ENCODE measurements at places on chromosomes 3 and 15.

DNA sequence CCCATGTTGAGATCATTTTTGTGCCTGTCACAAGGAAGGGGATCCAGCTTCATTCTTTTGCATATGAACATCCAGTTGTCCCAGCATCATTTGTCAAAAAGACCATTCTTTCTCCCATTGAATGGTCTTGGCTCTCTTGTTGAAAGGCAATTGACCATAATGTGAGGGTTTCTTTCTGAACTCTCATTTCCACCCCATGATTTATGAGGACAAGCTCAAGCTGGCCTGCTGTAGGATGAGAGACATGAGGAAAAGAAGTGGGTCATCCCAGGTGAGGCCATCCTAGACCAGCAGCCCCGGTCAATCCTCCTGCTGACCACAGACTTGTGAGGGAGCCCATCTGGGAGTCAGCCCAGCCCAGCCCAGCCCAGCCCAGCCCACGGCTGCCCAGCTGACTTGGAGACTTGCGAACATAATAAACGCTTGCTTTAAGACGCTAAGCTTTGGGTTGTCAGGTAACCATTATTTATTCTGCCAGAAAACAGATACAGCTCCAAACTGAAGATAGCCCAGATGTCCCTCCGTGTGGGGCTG is 69.0 kb downstream of the LINGO1 start:
- no peak for DNase-seq

DNA sequence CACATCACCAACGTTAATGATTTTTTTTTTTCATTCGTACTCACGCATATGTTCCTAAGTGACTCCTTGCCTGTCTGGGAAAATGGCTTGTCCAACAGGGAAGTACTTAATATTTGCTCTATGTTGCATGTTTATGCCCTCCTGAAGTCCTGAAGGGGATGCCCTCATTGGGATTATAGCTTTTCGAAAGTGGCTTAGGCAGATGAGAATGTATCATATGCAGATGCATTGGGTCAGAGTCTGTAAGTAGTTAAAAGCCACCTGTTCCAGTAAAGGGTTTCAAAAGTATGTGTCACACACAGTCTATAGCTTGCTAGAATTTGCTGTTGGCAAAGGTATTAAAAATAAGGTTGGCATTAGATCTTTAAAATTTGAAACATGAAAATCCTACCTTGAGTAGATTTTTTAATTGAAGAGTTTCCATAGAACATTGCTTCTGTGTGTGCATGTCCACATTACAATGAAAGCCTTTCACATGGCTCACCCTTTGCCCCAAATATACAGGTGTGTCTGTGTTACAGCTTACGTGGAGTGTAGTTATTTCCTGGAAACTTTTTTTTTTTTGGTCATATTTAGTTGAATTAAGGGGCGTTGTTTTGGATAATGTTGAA is 2.1 kb downstream of the ABHD17C start:
- no peak for DNase-seq

DNA sequence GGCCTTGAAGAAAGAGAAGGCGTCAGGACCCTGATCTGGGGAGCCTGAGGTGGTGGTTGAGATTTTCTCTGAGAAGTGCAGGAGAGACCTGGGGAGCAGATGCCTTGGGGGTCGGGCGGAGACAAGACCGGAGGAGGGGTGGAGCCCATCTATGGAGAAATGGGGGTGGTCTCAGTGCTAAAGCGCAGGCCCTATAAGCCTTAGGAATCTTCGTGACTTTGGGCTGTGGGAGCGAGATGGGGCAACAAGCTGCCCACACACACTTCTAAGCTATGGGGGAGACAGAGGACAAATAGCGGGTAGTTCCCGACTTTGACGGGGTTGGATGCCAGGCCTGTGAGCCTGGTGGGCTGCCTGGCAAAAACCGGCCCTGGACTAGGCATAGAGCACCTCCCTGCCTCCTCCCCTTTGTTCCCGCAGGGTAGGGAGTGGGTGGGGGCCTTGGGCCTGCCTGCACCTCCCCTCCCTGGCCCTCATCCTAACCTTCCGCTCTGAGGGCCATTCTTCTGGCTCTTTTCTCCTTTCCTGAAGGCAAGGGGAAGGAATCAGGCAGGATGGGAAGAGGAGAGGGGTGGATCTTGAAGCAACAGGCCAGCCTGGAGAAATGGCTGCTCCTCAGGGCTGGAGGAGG is 880 bp downstream of the NISCH start:
- no peak for DNase-seq

DNA sequence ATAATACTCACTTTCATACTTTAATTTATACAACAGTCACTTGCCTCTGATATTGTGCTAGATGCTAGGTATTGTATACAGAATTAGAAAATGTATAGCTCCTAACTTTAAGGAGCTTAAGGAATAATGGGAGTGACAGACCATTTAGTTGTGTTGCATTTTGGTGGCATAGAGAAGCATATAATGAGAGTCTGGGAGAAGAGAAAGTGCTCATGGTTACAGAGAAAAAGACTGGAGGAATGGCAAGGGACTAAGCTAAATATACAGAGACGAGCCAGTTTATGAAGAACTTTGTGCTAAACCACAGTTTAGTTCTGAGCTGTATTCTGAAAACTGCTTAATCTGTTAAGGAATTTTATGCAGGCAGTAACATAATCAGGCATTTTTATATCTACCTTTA is 6.4 kb downstream of the RNF13 start:
- DNase-seq = no peak

- no peak for DNase-seq
Observed at GRCh38 chr3:142615171-142615570, 19.0 kb downstream of the PLS1 start.

DNA sequence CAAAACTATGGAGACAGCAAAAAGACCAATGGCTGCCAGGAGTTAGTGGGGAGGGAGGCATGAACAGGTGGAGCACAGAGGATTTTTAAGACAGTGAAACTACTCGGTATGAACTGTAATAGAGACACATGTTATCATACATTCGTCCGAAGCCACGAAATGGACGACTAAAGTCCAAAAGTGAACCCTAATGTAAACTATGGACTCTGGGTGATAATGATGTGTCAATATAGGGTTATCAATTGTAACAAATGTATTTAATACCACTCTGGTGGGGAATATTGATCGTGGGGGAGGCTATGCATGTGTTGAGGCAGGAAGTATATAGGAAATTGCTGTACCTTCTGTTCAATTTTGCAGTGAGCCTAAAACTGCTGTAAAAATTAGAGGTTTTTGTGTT is 107.0 kb downstream of the CPN2 start:
- no peak for DNase-seq

GRCh38 chr3:127491323-127491722 is 99.2 kb downstream of the TPRA1 start:
- DNase-seq = no peak

GRCh38 chr3:125200731-125201139 is 11.8 kb downstream of the SLC12A8 start:
- no peak for DNase-seq

GRCh38 chr3:136919799-136920580 is 37.8 kb upstream of the IL20RB start:
- no peak for DNase-seq

DNA sequence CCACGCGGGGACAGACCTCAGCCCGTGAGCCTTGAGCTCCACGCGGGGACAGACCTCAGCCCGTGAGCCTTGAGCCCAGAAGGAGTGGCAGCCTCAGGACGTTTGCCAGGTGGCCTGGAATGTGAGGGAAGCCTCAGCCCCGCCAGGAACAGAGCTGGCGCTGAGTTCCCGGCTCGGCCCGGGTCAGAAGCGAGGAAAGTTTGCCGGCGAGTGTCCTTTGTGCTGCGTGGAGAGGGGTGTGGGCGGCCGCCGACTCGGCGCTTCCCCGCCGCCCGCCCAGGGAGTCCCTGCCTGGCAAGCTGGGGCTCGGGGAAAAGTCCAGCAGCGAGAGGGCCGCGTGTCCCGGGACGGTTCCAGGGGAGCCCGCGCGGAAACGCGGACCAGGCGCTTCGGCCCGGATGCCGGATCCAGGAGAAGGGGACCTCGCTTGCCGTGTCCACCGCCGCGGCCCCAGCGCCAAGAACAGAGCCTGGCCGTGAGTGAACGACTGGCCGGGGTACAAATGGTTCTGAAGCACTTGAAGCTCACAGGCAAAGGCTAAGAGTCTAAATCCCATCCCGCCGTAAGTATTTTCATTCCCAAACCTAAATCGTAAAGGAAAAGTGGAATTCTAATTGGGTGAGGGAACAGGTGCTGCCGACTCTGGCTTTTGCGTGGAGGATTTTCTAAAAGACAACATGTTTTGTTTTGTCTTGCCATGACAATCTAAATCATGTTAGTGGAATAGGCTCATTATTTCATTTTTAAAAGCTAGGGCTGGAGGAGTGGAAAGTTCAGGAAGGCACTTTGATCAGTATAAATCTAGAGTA is 1.7 kb downstream of the LRRN1 start:
- no peak for DNase-seq

DNA sequence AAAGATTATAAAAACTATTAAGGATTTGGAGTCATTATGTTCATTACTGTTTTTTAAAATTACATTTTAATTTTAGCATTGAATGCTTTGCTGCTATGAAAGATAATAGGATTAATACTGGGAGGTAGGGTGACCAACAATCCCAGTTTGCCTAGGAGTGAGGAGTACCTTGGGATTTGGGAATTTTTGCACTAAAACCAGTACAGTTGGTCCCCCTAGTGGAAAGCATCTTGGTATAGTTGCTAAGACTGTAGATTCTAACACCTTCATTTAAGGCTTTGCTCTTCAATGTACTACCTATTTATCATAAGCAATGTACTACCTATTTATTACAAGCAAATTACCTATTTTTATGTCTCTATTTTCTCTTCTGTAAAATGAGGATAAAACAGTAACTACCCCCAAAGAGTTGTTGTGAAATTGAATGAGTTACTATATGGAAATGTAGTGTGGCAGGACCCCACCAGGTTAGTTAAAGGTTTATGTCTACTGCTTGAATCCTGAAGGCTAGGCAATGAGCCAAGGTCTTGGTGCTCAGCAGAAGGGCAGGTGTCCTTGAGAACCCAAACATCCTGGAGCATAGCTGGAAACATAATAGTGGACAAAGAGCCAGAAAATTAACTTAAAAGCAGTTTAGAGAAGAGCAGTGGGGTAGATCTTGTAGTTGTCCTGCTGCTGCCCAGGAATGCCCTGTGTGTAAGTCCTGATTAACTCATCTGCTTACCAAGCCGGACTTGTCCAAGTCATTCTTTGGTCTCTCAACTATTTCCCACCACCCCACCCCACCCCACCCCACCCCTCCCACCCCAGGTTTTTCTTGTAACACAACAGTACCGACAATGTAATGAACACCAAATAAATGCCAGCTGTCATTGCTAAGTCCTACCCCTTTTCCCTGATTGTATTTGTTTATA is 49.2 kb upstream of the NMD3 start:
- no peak for DNase-seq

GRCh38 chr3:115651087-115651486 is 27.8 kb downstream of the GAP43 start:
- DNase-seq = no peak

DNA sequence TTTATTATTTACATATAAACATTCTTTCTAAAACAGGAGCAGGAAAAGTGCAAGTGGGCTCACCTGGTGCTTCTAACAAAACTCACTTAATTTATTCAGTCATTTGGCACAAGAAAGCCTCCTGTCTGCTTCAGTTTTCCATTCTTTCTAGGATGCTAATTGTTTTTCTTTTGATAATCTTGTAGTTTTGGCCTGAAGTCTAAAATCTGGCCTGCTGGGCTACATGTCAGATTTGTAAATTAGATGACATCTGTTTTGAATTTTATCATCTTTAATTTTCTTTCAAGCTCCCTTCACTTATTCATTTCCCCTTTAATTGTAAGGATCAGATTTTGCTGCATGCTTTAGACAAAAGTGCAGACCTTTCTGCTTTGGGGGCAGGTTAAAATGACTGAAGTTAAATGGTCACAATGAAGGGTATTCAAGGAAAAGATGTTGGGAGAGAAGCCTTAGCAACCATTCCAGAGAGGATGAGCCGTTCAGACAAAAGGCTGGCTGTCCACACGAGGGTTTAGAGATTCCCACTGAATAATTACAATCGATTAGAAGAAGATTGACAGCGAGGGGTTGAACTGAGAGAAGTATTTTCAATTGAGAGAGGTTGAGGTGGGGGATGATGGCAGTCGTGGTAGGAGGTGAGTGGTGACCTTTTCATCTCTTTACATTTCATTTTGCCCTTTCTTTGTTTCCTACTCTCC is 59.9 kb upstream of the PTX3 start:
- no peak for DNase-seq

DNA sequence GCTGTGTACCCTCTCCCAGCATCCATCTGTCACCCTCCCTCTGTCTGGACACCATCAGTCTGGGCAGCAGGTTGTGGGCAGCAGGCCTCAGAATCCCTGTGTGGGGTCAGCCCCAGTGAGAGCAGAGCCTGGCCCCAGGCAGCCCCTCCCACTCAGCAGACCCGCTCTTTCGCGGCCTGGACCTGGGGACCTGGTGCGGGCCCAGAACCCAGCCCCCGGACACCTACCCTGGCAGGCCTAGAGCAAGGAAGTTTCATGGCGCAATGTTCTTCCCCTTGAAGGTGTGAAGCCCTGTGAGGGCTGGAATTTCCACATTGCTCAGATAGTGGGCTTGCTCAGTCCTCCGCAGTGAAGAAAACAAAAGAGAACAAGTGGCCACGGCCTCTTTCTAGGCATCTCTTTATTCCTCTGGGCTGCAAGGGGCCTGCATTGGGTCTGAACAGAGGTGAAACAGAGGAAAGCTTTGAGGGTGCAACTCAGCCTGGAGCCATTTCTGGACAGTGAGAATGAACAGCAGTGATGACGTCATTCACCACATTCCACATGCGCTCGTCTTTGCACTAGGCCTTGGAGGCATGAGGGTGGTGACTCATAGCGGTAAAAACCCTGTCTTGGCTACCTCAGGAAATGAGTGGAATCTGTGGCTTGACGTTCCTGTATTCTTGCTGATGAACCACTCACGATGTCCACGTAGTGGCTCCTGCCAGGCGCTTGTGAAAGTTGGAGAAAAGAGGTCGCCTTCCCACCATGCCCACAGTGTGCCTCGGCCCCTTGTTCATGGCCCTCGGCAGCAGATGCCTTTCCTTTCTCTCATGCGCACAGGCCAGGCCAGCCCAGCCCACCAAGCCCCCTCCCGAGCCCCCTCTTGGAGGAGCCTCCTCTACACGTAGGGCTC is 66.1 kb downstream of the SLC30A4 start:
- DNase-seq = peak; percentile 98

GRCh38 chr15:96392380-96393208 is 62.1 kb downstream of the NR2F2 start:
- no peak for DNase-seq

GRCh38 chr15:70025413-70026296 is 72.1 kb downstream of the TLE3 start:
- no peak for DNase-seq

GRCh38 chr3:31804251-31805051 is 176.6 kb downstream of the OSBPL10 start:
- DNase-seq = no peak

DNA sequence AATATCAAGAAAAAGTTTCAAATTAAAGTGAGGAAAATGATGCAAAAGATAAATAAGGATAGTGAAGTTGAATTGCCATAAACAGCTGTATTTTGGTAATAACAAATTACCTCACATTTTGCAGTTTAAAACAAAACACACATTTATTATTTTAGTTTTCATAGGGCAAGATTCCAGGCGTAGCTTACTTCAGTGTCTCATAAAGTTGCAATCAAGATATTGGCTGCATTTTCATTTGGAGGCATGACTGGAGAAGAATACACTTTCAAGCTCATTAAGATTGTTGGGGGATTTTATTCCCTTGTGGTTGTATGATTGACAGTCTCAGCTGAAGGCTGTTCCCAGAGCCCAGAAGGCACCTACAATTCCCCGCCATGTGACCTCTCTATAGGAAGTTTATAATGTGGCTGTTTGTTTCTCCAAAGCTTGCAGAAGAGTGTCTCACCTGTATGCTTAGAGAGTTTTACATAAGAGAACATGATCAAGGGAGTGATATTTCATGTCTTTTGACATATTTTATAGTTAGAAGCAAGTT is 151.4 kb downstream of the OTOL1 start:
- DNase-seq = no peak
